ENCODE measurements at places on chromosomes 2 and 18.

- no peaks in the 10 kb centered on the region for H3K4me1 ChIP-seq
- H3K36me3 ChIP-seq: no peaks in the 10 kb centered on the region
- DNase-seq: no peak
- H3K27ac ChIP-seq: no peak overlapping the region
- no peak overlapping the region for H3K4me3 ChIP-seq
Measured at GRCh38 chr2:4415171-4415570, 711.8 kb downstream of the DCDC2C start.

GRCh38 chr2:164371916-164372315, 249.4 kb downstream of the GRB14 start:
- H3K27me3 ChIP-seq: no peaks in the 10 kb centered on the region
- no peak for DNase-seq
- no peak overlapping the region for H3K4me3 ChIP-seq
- H3K4me1 ChIP-seq: no peaks in the 10 kb centered on the region
- no peaks in the 10 kb centered on the region for H3K36me3 ChIP-seq
- no peak overlapping the region for H3K27ac ChIP-seq

- peaks cover 19% of the 10 kb centered on the region for H3K36me3 ChIP-seq
- H3K27me3 ChIP-seq: no peaks in the 10 kb centered on the region
- DNase-seq: no peak
- no peaks in the 10 kb centered on the region for H3K4me1 ChIP-seq
Measured at GRCh38 chr2:24856791-24857211, 63.2 kb downstream of the ADCY3 start.

- H3K27me3 ChIP-seq: no peaks in the 10 kb centered on the region
- no peak overlapping the region for H3K4me3 ChIP-seq
- H3K36me3 ChIP-seq: no peaks in the 10 kb centered on the region
- no peak overlapping the region for H3K27ac ChIP-seq
- peaks cover 36% of the 10 kb centered on the region for H3K4me1 ChIP-seq
- DNase-seq: no peak
Measured at GRCh38 chr18:57422313-57422872, 12.8 kb upstream of the ONECUT2 start.

- H3K4me3 ChIP-seq: no peak overlapping the region
- no peak for DNase-seq
- no peaks in the 10 kb centered on the region for H3K27me3 ChIP-seq
- H3K4me1 ChIP-seq: no peaks in the 10 kb centered on the region
- no peak overlapping the region for H3K27ac ChIP-seq
- H3K36me3 ChIP-seq: no peaks in the 10 kb centered on the region
Measured at GRCh38 chr18:34718610-34719009, 8.5 kb downstream of the DTNA start.
